ENCODE measurements at places on chromosomes 12 and 14. TPM values are rescaled to one million over a fixed set of nuclear protein-coding genes. Genes with fewer than 3 reads are reported as not detected.

DNA sequence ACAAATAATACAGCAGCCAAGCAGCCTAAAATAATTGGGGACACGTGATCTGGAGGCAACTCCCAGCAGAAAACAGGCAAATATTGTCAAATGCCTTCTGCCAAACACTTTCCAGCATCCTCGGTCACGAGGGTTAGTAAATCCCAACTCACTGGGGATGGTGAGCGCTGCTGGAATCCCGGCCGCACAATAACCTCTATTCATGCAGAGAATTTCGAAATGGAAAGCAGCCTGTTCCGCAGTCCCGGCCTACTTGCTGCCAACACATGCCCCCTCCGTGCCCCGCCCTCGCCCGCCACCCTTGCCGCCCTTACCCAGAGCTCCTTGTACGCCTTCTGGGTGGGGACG lies 62.2 kb downstream of the RFX4 start:
- H3K4me3 ChIP-seq = no peak overlapping the region
- no peaks in the 10 kb centered on the region for H3K27me3 ChIP-seq
- peak overlapping the region; percentile 19 for H3K27ac ChIP-seq
- H3K4me1 ChIP-seq = no peaks in the 10 kb centered on the region
- no peaks in the 10 kb centered on the region for H3K36me3 ChIP-seq
- DNase-seq = peak; percentile 76

OR4N5 gene
- not detected for total RNA-seq

CLEC9A gene
- not detected for total RNA-seq

COX8C gene
- not detected for total RNA-seq

LUM gene
- total RNA-seq = 9.9 TPM

RNU6-7 gene
- total RNA-seq = not detected

BMP4 gene
- 2.7 TPM for total RNA-seq

DNA sequence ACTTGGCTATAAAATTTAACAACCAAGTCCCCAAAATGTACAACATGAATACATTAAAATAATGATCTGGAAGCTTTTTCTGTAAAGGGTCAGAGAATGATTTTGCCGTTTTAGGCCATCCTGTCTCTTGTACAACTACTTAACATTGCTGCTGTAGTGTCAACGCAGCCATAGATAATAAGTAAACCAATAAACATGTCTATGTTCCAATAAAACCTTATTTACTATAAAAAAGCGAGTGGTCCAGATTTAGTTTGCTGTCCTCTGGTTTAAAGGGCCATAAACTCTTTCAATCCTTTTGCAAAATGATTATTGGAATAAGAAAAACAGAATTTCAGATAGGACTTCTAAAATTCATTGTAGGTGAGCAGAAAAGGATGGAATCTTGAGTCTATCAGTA lies 29.2 kb downstream of the SBNO1 start:
- DNase-seq = no peak
- H3K4me3 ChIP-seq = no peak overlapping the region
- H3K27ac ChIP-seq = no peak overlapping the region
- H3K4me1 ChIP-seq = no peaks in the 10 kb centered on the region
- no peaks in the 10 kb centered on the region for H3K27me3 ChIP-seq

DNA sequence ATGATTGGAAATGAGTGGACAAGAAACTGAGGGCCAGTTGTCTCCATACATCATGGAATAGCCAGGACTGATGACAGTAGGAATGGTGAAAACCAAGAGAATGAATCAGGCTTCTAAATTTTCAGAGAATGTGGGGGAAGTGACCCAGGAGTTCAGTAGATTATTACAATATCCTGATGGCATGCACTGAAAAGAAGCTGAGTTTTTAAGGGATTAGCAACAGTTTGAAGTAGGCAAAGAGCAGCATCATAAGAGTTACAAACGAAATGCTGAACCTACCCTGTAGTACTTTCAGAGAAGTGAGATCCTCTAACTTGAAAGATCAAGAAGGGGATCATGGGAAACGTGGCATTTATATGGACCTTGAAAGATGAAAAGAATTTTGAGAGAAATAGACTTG lies 13.2 kb downstream of the SLC2A14 start:
- no peak overlapping the region for H3K27ac ChIP-seq
- no peak for DNase-seq
- H3K27me3 ChIP-seq = no peaks in the 10 kb centered on the region
- H3K36me3 ChIP-seq = no peaks in the 10 kb centered on the region

GRCh38 chr14:22850944-22851764 lies 14.8 kb downstream of the MMP14 start:
- H3K27me3 ChIP-seq = no peaks in the 10 kb centered on the region
- peak; percentile 92 for DNase-seq
- peak overlapping the region; percentile 75 for H3K27ac ChIP-seq
- no peak overlapping the region for H3K4me3 ChIP-seq
- H3K4me1 ChIP-seq = peaks cover 12% of the 10 kb centered on the region

DNA sequence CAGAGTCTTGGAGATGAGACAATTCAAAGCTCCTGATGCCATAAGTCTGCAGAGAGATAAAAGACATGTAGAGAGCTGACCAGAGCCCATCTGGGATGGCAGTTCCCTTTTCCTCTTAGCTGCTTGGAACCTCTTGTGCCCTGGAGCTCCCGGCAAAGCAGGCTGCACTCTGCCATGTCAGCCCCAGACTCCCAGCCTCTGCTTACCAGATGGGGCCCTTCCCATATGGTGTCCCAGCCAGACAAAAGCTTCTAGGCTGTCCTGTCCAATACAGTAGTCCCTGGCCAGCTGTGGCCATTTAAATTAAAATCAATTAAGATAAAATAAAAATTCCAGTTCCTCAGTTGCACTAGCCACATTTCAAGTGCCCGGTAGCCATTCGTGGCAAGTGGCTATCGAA lies 303.9 kb downstream of the TTC6 start:
- no peak overlapping the region for H3K27ac ChIP-seq
- no peak overlapping the region for H3K4me3 ChIP-seq
- DNase-seq = no peak
- H3K36me3 ChIP-seq = no peaks in the 10 kb centered on the region
- peaks cover 6% of the 10 kb centered on the region for H3K27me3 ChIP-seq

DNA sequence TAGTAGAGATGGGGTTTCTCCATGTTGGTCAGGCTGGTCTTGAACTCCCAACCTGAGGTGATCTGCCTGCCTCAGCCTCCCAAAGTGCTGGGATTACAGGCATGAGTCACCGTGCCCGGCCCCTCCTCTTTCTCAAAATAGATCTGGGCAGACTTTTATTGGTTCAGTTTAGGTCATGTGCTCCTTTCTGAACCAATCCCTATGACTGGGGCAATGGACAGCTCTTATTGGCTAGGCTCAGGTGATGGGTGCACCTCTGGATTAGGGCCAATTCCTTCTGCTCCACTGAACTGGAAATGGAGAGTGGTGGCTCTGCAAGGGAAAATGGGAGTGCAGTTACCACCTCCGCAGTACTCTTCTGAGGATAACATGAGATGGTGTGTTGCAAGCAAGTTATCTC lies 6.2 kb upstream of the ATP6V0A2 start:
- no peak overlapping the region for H3K27ac ChIP-seq
- no peaks in the 10 kb centered on the region for H3K4me1 ChIP-seq
- no peaks in the 10 kb centered on the region for H3K36me3 ChIP-seq
- H3K27me3 ChIP-seq = no peaks in the 10 kb centered on the region
- DNase-seq = no peak

DNA sequence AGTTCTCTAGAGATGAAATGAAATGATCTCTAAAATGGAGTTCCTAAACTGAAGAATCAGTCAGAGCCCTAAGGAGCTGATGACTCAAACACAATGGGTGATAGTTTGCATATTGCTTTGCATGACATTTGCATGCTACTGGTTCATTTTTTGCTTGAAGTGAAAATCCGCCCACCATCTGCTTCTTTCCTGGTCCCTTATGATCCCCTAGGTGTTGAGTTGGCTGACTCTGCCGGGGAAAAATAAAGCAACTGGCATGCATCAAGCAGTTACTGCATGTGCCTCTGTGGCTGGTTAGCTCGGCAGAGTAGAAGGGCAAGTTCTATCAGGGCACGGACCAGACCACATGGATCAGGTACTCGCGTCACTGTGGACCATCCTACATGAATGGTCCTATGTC lies 151.1 kb downstream of the PPM1H start:
- H3K36me3 ChIP-seq = no peaks in the 10 kb centered on the region
- no peaks in the 10 kb centered on the region for H3K27me3 ChIP-seq
- no peak for DNase-seq
- H3K4me1 ChIP-seq = no peaks in the 10 kb centered on the region
- H3K4me3 ChIP-seq = no peak overlapping the region
- no peak overlapping the region for H3K27ac ChIP-seq

DNA sequence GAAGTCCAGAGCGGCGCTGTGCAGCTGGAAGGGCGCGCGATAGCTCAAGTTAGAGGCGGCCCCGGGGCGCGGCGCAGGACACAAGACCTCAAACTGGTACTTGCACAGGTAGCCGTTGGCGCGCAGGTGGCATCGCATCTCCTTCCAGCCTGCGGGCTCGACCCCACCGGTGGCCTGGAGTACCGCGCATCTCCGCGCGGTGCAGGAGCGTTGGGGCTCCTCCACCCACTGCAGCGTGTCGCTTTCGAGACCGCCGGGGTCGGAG lies 553 bp downstream of the CLEC14A start:
- peak; percentile 11 for DNase-seq
- no peaks in the 10 kb centered on the region for H3K27me3 ChIP-seq
- no peaks in the 10 kb centered on the region for H3K36me3 ChIP-seq
- H3K4me1 ChIP-seq = no peaks in the 10 kb centered on the region

GRCh38 chr12:112121780-112122565 lies 3.4 kb upstream of the TRAFD1 start:
- H3K36me3 ChIP-seq = no peaks in the 10 kb centered on the region
- H3K27me3 ChIP-seq = no peaks in the 10 kb centered on the region
- no peak overlapping the region for H3K27ac ChIP-seq
- no peaks in the 10 kb centered on the region for H3K4me1 ChIP-seq

EML5 gene
- total RNA-seq = 2.0 TPM

- DNase-seq = no peak
- no peaks in the 10 kb centered on the region for H3K36me3 ChIP-seq
- no peak overlapping the region for H3K4me3 ChIP-seq
- no peaks in the 10 kb centered on the region for H3K4me1 ChIP-seq
- no peaks in the 10 kb centered on the region for H3K27me3 ChIP-seq
- no peak overlapping the region for H3K27ac ChIP-seq
Measured at GRCh38 chr14:65210822-65211182, 108.5 kb upstream of the MAX start.

CELA1 gene
- not detected for total RNA-seq
